ENCODE measurements at places on chromosomes 7 and 10. TPM values are rescaled to one million over a fixed set of nuclear protein-coding genes. Genes with fewer than 3 reads are reported as not detected.

CDK1 gene
- total RNA-seq: 88.6 TPM

TMEM26 gene
- total RNA-seq: 0.33 TPM

EIF3A gene
- total RNA-seq: 156 TPM

AKR1C3 gene
- total RNA-seq: 1,302 TPM

HABP2 gene
- total RNA-seq: 0.13 TPM

CLDN12 gene
- total RNA-seq: 26.9 TPM

CAMK2G gene
- 21.1 TPM for total RNA-seq

ZDHHC4 gene
- 48.9 TPM for total RNA-seq

INMT gene
- total RNA-seq: not detected

NPC1L1 gene
- 0.06 TPM for total RNA-seq

RTKN2 gene
- 0.84 TPM for total RNA-seq

MMRN2 gene
- 0.91 TPM for total RNA-seq

SPDYE8 gene
- not detected for total RNA-seq

SPDYE5 gene
- not detected for total RNA-seq

AKR1C4 gene
- 0.18 TPM for total RNA-seq

MYH16 gene
- total RNA-seq: 0.88 TPM

GUSB gene
- 32.6 TPM for total RNA-seq

ERCC6 gene
- total RNA-seq: 6.3 TPM

ACTL6B gene
- total RNA-seq: not detected

DNAH11 gene
- 0.26 TPM for total RNA-seq

PON3 gene
- total RNA-seq: 29.1 TPM

MEOX2 gene
- not detected for total RNA-seq

RAB19 gene
- not detected for total RNA-seq

CYREN gene
- total RNA-seq: 73.8 TPM

CYP2E1 gene
- total RNA-seq: 0.19 TPM

GCK gene
- not detected for total RNA-seq

GRM3 gene
- not detected for total RNA-seq

NACAD gene
- total RNA-seq: 0.18 TPM

SPDYE11 gene
- not detected for total RNA-seq

ZNF804B gene
- not detected for total RNA-seq

LRRN3 gene
- total RNA-seq: not detected

ZNF736 gene
- total RNA-seq: 0.01 TPM
